ENCODE measurements at places on chromosomes 1 and 21.

GRCh38 chr1:111735858-111736544, 3.2 kb downstream of the INKA2 start:
- DNase-seq, result peak; percentile 60

DNA sequence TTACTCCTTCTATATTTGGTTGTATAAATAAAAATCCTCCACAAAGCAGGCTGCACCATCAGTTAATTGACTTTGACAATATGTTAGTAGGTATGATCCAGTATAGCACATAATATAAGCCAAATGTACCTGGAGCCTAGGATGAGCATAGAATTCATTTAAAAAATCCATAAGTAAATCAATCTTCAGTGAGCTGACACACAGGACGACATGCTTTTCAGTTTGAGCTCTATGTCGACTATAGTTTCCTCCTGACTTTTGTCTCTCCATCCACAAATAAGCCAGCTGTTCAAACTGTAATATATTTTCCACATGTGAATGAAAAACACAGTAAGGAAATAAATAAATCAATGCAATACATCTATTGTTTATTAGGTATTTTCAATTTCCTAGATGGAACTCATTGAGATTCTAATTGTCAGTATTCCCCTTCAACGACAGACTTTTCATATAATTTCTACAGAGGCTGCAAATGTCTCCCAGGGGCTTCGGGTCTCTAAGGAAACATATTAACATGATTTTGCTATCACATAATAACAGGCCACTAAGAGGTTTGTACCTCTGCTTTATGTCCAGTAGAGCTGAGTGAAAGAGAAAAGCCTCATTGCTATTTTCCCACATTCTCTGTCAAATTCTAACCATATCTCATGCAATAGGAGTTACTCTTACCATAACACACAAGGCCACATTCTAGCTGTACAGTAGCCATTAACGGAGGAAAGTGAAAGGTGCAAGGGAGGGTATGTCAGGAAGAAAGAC, 180.1 kb downstream of the KCNT2 start:
- DNase-seq, result no peak

- DNase-seq, result no peak
These were observed 38.8 kb upstream of the TBX15 start for GRCh38 chr1:119026956-119027355.

DNA sequence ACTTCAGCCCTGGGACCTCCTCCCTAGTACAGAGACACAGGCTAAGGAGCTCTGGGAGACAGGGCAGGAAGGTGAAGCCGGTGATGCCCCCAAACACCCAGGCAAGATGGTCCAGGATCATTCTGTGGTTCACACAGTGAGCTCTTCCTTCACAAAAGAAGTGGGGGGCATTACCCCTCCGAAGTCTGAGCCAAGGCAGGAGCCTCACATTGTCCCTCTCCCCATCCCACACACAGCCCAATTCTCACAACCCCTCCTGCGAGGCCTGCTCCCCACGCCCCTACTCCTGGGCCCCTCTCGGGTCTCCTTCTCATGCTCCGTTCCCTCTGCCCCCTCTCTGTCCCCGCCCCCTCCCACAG, 10.7 kb downstream of the MEF2D start:
- no peak for DNase-seq

DNA sequence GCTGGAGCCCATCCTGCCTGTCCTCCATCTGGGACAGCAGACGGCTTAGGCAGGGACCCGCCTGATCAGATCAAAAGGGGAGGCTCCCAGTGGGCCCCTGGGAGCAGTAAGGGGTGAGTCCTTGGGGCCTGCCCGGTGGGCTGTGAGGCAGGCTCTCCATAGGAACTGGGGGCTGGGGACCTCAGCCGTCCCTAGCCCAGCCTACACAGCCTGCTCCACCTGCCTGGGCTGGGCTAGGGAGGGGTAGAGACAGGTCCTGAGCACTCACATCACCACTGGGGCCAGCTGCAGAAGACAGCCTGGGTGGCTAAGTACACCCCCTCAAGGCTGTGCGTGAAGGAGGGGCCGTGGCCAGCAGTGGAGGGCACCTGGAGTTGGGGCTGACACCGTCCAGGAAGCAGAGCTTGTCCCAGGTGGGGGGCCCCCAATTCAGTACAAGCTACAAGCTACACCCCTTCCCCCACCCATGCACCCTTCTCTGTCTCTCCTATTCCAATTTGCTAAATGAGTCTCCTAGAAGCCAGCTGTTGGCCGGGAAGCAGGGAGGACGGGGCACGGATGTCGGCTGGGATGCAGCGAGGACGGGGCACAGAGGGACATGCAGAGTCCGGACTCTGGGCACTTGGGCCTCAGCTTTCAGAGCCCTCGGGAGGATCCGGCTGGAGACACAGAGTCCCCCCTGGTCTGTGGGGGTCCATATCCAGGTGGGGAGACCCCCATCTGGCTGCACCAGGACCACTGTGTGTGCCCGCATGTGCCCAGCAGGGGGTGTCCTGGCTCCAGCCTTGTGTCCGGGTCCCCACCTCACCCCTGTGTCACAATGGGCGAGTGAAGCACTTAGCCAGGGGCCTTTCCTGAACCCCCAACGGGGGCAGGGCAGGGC, 1.7 kb downstream of the ISG15 start:
- DNase-seq, result peak; percentile 52

- DNase-seq, result peak; percentile 82
These were observed 3.1 kb upstream of the SIM2 start for GRCh38 chr21:36695671-36696389.

DNA sequence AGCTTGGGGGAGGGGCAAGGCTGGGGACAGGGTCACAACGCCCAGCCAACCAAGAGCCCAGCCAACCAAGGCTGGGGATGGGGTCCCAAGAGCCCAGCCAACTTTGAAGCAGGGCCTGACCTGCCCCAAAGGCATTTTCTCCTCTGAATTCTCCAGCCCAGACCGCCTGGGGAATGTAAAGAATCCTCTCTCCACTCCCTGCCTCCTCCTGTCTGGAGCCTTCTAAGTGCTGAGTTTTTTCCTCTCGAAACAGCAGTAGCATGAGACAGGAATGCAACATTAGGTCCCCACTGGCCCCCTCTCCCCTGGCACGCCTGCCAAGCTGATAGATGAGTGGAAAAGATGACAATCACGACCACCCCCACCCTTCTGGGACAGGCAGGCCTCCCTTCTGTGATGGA, 17.0 kb downstream of the C1orf198 start:
- DNase-seq, result peak; percentile 66

All from H9 (cell line).